ENCODE measurements at places on chromosomes 3 and 15.

- no peak for DNase-seq
Measured at GRCh38 chr3:107684431-107684925, 161.7 kb downstream of the BBX start.

- DNase-seq: no peak
Measured at GRCh38 chr15:62999923-63000561, 42.5 kb upstream of the TPM1 start.

DNA sequence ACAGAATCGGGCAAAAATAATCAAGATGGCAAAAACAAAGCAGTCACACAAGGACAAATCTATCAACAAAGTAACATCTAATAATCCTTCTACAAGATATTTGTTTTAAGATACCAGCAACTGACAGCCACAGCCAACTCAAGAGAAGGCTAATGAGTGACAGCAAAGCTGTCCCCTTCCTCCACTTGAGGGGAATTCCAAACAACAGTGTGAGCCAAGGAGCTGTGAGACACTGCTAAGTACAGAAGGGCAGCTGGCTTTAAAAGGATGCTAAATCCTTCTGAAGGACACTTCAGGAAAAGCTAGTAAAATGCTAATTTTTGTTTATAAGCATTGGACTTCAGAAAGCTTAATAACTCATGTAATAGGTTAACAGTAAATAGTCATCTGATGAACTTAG lies 120.3 kb upstream of the GOLGA8J start:
- DNase-seq: no peak

DNA sequence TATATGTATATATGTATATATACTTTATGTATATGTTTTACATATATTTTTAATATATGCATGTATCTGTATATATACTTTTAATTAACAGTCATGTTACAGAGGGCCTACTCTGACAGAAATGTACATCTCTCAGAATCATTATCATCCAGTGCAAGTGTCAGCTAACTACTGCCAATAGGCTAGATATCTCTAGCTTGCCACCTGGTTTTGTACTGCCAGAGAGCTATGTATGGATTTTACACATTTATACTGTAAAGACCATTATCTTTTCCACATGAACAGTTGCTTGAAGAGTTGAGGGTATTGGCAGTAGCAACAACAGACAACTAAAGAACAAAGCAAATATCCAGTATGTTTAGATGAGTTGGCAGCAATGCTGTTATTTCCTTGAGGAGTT lies 99.7 kb upstream of the VGLL3 start:
- DNase-seq: no peak

- no peak for DNase-seq
Measured at GRCh38 chr3:185950728-185951127, 12.9 kb upstream of the TRA2B start.

DNA sequence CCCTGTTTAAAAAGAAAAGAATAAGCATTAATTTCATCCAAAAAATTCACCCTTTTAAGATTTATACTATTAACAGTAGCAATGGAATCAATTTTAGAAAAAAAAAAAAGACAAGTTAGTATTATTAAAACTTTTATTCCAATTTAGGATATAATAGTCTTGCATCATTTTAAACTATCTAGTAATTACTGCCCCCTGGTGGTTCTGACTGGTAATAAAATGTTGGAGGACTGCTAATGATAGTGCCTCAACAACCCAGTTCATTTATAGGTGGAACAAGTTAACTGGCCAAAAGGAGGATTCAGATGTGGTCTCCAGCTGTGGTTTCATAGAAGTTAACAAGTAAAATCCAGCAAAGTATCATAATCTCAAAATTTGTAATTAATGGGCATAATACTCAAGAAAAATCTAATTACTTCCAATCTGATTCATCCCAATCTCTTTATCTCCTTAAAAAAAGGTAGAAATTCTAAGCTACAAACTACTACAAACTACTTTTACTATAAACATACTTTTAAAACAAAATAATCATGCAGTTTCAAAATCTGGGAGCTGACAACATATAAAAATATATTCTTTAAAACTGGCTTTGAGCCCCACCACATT lies 30.7 kb upstream of the WDR49 start:
- no peak for DNase-seq

GRCh38 chr3:197906023-197906849 lies 43.8 kb upstream of the RPL35A start:
- peak; percentile 90 for DNase-seq

DNA sequence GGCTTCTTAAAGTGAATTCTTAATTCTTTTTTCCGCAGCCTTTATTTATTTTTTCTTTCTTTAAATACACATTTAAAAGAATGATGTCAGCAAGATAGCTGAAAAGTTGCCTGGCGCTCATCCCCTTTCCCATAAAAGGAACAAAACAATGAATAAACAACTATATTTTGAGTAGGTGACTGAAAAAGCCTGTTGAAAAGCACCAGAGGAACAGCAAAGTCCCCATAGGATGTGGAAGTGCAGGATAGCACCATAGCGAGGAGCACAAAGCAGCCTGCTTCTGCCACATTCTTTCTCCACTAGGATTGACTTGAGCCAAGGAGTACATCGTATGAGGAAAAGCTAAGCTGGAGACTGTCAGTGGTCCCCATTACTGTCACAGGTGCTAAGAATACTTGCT lies 754.9 kb downstream of the SQOR start:
- DNase-seq: no peak

DNA sequence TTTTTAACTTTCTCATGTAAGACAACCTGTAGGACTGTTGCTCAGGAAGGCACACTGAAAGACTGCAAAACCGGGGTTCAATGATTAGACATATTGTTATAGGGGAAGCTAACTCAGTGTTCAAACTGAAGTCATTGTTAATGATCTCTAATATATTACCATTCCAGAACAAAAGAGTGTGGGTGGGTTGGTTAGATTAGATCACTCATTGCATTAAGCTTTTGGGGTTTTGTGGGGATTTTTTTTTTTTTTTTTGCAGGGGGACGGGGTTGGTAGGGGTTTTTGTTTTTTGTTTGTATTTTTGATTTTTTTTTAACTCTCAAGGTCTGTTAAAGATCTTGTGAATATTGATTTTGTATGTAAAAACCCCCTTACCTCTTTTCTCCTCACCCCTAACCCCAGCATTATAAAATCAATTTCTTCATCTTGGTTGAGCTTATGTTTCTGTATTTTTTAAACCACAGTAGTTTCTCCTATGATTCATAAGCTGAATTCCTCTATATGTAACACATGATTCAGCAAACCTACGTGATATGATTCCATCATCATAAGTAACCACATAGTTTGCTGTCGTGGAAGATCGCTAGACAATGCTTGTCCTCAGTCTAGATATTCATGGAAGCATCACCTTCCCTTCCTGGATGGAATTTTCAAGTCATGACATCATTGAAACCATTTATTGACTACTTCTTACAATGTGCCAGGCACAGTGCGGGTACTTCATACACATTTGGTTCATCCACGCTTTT lies 544.1 kb upstream of the MDFIC2 start:
- DNase-seq: peak; percentile 88

DNA sequence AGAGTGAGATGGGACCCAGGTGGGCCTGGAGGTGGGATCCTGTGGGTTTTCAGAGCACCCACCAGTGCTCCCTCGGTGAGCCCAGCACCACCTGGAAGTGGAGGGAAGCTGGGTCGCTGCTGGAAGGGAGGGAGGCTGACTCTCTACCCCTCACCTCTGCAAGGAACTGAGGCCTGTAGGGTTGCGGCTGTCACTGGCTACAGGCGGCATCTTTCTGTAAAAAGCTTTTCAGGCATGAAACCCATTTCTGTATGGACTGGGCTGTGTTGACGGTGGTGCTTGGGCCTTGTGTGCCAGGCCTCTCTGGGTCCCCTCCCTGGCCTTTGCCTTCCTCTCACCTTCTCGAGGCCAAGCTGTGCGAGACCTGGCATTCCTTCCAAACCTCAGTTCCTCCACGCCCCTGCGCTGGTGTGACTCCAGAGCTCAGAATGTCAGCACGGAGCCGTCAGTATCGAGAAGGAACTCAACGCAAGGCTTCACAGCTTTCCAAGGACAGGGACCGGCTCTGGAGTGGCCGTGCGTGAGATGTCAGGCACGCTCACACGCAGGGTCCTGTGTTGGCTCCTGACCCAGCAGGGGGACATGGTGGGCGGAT lies 16.6 kb downstream of the ABTB1 start:
- DNase-seq: no peak

DNA sequence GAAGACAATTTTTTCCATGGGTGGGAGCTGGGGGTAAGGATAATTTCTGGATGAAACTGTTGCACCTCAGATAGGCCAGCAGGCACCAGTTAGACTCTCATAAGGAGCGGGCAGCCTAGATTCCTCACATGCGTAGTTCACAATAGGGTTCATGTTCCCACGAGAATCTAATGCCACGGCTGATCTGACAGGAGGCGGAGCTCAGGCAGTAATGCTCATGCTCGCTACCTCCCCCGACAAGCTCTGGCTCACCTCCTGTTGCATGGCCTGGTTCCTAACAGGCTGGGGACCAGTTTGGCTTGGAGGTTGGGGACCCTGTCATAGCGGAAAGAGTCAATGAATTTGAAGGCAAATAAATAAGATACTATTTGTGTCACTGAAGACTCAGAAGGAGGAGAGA lies 105.5 kb downstream of the PLD1 start:
- no peak for DNase-seq

- peak; percentile 88 for DNase-seq
Measured at GRCh38 chr15:94075349-94075748, 156.0 kb upstream of the MCTP2 start.

DNA sequence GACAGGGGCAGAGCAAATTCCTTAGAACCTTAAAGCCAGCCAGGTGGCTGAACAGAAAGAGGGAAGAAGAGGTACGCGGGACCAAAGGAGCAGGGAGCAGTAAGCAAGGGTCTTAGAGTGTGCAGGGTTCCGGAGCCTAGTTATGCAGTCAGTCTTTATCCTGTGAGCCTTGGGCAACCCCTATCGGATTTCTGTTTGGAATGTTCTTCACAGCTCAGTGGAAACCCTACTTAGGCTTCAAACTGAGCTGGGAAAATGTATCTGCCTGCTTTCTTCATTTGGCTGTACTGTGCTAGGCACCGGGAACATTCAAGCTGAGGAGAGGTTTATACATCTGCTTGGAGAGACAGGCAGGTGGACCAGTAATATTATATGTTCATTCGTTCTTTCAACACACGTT lies 37.1 kb downstream of the PSMD6 start:
- no peak for DNase-seq

- no peak for DNase-seq
Measured at GRCh38 chr3:17091910-17092582, 207.3 kb downstream of the PLCL2 start.

DNA sequence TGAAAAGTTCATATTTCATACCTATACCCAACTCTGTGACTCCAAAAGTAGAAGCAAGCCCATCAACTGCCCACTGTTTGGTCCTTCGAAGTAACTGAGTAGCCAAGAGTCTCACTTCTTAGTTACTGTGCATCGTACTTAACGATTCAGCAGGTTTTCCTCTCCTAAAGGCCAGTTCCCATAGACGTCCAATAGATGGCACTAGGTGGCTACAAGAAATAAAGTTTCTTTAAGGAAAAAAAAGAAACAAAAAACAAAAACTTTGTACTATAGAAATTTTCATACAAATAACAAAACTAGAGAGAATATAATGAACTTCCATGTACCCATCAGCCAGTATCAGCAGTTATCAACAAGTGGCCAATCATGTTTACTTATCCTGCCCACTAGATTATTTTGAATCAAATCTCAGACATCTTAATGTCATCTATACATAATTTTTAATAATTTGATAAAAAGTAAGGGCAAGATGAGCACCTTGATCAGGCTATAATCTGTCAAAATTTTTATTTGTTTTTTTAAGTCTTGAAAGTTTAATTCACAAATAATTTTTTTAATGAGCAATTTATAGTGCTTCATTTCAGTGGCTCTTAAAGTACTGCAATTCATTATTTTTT lies 63.8 kb upstream of the ACP3 start:
- DNase-seq: no peak

- DNase-seq: no peak
Measured at GRCh38 chr3:197959500-197959890, 522 bp upstream of the LMLN start.

DNA sequence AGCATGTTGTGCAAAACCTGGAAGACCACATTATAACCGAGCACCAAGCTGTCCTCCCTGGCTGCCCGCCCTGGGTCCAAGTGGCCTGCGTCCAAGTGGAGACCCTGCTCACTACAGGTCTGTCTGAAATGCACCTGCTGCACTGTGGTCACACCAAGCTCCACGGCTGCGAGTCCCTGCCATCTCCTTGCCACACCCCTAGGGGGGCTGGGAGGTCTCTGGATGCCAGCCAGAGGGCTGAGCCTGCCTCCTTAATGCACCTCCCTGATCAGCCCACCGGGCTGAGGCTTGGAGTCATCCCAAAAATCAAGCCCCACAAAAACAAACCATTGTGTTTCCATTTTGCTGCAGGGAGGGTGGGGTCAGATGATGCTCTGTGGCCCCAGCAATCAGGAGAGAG lies 187.1 kb downstream of the MEGF11 start:
- no peak for DNase-seq

GRCh38 chr15:67003586-67003985 lies 61.8 kb upstream of the SMAD3 start:
- no peak for DNase-seq
